Fibroblast of pulmonary artery (primary cell): ENCODE measurements at places on chromosomes 2 and 18.

- DNase-seq = no peak
These were observed 63.3 kb upstream of the WDSUB1 start for GRCh38 chr2:159349674-159350299.

DNA sequence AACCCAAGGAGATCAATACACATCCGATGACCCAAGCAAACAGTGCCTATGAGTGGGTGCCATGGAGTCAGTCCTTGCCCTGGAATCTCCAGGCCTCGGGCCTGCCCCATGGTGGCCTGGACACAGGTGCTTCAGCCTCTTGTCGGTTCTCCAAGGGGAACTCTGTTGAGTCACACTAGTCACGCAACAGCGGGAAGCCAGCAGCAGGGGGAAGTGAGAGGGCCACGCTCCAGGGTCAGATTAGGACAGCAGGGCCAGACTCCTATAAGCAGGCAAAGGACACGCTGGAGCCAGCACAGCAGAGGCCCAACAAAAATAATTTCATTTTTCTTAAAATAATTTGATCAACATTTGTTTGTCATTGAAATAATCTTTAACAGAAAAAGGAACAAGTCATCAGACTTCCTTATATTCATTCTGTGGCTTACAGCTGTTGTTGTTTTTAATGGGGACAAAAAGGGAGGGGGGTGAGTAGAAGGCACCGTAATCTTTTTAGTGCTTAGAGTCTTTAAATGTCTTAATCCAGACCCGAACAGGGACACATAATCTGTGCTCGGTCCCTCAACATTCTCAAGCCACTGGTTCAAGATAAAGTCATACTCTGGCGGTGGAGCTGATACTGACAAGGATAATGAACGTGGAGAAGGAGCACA is 16.4 kb upstream of the ARMC9 start:
- DNase-seq = peak; percentile 64

- DNase-seq = no peak
These were observed 91.4 kb upstream of the NCK2 start for GRCh38 chr2:105653302-105653701.

DNA sequence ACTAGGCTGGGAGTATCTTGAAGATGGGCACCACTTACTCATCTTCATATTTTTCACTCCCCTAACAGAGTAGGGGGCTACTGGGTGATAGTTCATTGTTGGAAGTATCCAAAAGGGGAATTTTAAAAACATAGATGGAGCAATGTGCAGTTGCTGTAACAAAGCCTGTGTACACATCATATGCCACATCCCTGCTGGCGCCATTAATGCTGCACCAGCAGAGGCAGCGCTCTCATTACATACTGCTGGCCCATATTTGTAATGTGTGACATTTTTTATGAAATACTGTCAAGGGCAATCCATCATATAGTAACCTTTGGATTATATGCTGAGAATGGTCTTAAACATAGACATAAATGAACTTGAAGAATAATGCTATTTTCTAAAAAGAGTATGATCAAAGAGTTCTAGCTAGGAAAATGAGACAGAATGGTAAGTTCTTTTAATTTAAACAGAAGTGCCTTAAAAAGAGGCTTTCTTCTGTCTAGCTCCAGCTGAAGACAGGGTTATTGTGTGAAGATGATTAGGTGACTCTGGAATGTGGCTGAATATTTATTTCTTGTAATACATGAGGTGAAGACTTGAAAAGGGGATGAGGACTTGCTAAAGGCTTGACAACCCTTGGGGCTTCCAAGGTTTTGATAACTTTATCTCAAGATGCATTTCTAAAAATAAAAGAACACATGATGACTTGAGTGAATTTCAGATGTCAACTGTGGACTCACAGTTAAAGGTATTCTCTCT is 2.4 kb upstream of the TMEM178A start:
- DNase-seq = no peak

DNA sequence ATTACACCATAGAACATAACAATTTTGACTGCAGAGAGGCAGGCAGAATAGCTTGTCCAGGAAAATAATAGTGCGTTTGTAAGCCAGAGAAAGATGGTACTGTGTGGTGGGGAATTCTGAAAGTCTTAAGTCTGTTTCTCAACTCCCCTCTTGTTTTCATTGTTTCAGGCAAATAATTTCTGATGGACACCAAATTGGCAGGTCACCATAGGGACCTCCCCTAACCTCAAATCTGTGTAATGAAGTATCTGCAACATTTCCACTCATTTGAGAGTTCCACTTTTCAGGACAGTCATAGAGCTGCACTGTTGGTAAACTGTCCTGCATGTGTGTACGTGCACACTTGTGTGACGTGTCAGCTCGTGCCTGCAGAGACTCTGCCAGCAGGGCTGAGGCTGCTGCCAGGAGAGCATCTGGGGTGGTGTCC is 195.6 kb downstream of the AGAP1 start:
- DNase-seq = no peak

DNA sequence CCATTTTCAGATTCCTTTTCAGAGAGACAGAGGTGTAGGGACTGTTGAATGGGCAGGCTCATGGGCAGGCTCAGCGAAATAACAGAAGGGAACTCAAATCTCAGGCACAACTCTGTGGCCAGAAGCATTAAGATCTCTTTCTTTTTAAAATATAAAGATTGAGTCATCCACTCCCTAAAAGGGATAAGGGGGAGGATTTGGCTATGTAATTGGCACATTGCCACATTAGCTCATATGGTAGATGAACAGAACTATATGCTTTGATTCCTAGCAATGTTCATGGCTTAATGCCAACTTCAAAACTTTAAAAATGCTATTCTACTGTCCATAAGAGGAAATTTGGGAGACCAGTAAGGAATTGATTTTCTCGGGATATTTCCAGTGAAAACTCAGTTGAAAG is 53.8 kb upstream of the SLC5A7 start:
- DNase-seq = peak; percentile 58

DNA sequence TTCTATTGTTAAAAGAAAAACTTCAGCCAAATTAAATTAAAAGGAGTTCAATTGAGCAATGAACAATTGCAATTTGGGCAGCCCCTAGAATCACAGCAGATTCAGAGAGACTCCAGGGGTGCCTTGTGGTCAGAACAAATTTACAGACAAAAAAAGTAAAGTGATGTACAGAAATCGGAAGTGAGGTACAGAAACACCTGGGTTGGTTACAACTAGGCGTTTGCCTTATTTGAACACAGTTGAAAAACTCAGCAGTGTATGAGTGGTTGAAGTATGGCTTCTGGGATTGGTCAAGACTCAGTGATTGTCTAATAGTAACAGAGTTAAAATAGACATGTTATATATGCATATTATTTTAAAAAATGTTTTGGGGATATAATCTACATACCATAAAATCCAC is 98.5 kb upstream of the ZSWIM2 start:
- DNase-seq = no peak

- DNase-seq = no peak
These were observed 263.1 kb downstream of the DCDC2C start for GRCh38 chr2:3966470-3966869.

DNA sequence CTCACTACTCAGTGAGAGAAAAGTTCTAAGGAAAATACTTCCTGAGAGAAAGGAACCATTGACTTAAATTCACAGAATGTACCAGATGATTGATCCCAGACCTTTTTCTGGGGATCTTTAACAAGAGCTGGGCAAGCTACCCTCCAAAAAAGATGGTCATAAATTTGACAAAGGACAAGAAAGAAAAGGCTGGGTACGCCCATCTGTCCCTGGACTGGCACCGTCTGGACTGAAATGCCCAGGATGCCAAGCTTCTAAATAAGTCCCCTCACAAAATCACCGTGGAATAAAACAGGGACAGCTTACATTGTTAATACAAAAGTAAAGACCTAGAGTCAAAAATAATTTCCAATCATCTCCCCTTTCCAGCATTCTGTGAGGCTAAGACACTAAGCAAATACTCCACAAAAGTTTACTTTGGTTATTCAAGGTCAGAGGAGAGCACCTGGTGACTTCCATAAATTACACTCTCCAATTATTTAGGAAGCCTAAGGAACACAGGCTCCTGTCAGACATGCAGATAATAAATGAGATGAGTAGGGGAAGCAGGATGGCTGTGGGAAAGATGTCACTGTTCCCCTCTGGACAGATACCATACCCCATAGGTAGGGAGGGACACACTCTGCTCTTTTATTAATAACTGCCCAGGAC is 69.9 kb downstream of the UXS1 start:
- DNase-seq = no peak

GRCh38 chr2:39140322-39140847 is 19.5 kb upstream of the SOS1 start:
- DNase-seq = no peak

- DNase-seq = no peak
These were observed 189.0 kb downstream of the BCL11A start for GRCh38 chr2:60364491-60364890.

DNA sequence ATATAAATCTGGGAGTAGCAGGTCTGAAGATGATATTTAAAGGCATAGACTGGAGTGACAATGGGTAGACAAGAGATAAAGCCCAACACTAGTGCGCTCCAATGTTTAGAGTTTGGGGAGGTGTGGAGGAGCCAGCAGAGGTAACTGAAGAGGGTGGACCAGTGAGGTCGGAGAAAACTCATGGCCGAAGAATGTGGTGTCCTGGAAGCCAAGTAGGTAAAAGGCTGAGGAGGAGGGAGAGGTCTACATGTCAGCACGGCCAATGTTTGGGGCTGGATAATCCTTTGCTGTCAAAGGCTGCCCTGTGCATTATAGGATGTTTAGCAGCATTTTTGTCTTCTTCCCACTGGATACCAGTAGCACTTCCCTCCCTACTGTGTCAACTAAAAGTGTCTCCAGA is 78.8 kb upstream of the KCNE4 start:
- DNase-seq = no peak

DNA sequence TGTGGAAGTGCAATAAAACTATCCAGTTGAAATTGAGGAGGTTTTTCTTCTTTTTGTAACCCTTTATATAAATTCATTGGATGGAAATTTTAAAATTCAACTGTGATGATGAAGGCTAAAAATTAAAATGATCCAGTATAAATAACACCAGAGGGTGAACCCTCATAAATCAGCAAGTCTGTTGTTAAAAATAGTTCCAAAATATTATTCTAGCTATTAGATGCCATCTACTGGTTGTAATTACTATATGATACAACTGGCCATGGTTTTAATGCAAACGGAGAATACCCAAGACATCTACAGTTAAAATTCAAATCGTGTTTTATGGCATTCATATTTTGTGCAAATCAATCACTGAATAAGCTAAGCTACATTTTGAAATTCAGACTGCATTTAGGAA is 53.8 kb downstream of the TMEM200C start:
- DNase-seq = no peak

GRCh38 chr2:189076572-189076971 is 102.4 kb downstream of the COL3A1 start:
- DNase-seq = peak; percentile 58

GRCh38 chr2:83068714-83069113 is 1390.4 kb downstream of the SUCLG1 start:
- DNase-seq = peak; percentile 53

- DNase-seq = no peak
These were observed 104.9 kb upstream of the LYPD6 start for GRCh38 chr2:149225446-149225845.

DNA sequence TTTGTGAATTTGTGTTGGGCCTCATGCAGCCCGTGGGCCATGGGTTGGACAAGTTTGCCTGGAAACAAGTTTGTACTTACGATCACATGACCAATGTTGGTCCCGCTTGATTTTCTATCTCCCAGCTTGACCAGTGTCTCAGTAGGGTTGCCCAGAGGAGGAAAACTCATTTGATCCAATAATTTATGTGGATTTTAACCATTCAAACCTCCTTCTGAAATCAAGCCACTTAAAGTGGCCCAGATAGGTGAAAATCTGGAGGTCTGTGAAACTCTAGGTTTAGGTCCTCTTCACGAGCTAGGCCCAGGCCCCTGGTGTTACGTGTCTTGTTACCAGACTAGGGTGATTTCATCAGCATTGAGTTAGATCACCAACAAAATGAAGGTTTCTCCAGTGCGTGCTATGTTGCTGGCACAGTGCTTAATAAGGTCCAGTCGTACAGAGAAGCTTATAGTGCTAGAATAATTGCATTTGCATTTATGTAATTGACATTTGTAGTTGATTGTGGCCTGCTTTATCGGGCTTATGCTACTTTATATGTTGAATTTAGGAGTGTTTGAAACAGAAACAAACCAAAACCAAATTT is 4.4 kb downstream of the ACTR2 start:
- DNase-seq = peak; percentile 26

DNA sequence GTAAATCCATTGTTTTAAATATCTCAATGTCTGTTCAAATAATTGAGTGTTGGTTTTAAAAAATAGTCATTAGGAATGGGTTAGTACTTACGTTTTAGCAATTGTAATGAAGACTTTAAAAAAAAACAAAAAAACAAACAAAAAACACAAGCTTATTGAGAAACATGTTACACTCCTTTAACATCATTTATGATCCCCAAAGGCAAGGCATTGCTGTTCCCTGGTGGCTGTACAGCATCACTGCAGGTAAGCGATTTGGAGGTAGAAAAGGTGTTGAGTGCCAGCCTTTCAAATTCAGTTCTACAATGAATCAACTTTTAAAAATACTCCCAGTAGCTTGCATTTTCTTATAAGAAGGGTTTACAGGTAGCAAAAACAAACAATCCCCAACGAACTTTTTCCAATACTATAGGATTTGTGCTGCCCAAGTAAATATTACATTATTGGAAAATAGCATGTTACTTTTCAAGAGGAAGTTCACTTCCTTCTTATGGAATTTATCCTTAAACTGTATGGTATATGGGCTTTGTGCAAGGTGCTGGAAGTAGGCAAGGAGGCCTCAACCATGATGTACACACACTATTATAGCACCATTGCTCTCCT is 27.5 kb downstream of the CNRIP1 start:
- DNase-seq = peak; percentile 56

- DNase-seq = no peak
These were observed 16.3 kb downstream of the ST6GAL2 start for GRCh38 chr2:106869512-106870275.

- DNase-seq = no peak
These were observed 111.7 kb downstream of the BCL11A start for GRCh38 chr2:60441800-60442199.

DNA sequence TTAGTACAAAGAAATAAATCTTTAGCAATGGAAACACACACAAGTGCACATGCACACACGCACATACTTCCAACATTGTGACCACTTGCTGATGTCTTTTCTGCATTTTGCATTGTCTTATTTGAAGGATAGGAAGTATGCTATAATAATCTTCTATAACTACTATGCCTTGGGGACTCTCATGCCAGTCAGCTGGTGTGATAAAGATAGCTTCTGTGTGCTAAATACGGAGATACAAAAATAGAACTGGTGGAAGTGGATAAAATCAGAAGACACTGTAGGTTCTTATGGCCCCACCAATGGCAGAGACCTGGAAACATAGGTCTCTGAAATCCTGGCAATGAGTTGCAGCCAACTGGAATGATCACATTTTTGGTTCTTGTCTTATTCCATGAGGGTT is 31.5 kb upstream of the RASGRP3 start:
- no peak for DNase-seq

DNA sequence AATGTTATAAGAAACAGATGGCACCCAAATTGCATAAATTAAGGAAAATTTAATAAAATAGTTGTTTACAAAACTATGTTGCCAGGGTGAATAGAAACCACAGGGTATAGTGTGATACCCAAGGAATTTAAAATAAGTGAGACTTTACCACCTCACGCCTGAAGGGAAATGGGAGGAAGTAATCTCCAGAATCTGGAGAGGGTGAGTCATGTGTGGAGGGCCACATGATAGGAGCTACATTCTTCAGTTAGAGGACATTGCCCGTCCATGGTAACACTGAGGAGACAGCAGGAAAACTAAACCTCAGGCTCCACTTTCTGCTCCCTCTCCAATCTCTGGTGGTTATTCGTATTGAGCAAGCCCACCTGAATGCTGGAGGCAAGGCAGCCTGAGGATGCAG is 97.2 kb upstream of the NXPH2 start:
- no peak for DNase-seq

GRCh38 chr2:53233759-53234547 is 533.7 kb upstream of the CHAC2 start:
- no peak for DNase-seq
